ENCODE measurements at places on chromosomes 4 and X.
A peak's percentile ranks its signal among the peaks of the same experiment; 100 is the strongest.

- DNase-seq = no peak
Measured at GRCh38 chrX:37815366-37815765, 32.0 kb downstream of the DYNLT3 start.

GRCh38 chrX:15244421-15244820 lies 25.5 kb downstream of the ASB9 start:
- no peak for DNase-seq

GRCh38 chr4:27759611-27760575 lies 899.3 kb downstream of the STIM2 start:
- no peak for DNase-seq

DNA sequence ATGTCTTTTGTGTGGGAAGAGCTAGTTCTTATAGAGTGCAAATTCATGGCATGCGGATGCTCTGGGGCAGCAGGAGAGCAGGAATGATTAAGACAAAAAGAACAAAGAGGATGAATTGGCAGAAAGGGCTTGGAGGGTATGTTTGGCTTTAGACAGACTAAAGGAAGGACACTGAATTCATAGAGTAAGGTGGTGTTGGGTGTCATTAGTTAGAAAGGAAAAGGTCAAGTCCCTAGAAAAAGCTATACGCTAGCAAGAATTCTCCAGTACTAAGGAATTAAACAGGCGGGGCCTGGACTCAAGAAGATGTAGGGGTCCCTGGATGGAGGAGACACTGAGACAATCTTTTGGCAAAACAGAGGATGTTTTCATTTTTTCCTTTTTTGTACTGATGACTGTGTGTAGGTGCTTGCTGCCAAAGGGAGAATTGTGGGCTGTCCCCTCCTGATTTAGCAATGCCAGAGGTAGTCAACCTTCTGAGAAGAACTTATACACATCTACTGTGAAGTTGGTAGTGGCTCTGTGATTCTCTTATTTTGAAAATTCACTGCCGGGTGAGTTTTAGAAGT lies 391.0 kb downstream of the SPRY1 start:
- no peak for DNase-seq

DNA sequence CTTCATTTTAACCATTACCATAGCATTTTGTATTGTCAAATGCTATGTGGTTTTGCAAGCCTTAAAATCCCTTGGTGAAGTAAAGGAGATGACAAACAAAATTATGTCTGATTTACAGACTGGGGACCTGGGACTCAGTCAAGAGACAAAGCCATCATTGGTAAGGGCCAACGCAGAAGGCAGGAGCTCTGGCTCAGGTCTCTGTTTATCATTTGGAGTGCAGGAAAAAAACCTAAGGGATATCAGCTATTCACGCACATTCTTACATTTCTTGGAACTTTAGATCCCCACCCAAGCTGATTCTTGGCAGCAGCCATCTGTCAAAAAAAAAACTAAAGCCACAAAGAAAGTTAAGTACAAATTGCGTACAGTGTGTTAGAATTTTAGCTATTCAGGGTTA lies 731.9 kb downstream of the STPG2 start:
- no peak for DNase-seq

DNA sequence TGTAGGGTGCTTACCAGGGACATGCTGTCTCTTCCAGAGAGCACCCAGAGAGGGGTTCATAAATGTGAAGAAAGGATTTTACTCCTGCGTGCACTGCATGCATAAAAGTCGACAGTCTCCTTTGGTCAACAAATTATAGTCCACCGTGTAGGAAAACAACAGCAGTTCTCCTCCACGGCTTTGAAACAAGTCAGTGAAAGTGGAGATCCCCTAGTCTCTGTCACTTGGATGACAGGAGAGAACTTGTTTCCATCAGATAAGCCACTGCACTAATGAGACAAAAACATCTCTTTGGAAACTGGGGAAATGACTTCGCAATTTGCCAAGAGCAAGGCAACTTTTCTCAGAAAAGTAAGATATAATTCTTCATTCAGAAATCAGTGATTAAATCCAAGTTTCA lies 9.7 kb downstream of the UNC5C start:
- DNase-seq = no peak

- no peak for DNase-seq
Measured at GRCh38 chrX:33204889-33205288, 6.5 kb downstream of the DMD start.

DNA sequence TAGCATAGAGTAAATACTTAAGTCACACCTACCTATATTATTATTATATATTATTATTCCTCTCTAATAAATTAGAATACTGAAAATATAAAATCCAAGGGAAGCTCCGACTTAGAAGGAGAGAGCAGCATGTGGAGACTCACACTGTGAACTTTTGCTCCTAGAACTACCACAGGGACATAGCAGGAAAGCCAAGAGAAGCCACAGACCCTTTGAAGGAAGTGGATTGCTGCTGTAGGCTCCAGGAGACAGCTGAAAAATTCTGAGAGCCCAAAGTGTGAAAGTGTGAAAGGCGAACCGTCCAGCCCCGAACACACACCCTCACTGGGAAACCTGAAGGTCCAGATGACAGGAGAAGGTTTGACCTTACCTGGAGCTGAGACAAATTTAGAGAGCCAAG lies 177.0 kb downstream of the FAM13A start:
- no peak for DNase-seq

GRCh38 chr4:78356251-78356786 lies 195.3 kb upstream of the ANXA3 start:
- no peak for DNase-seq

GRCh38 chrX:19613645-19614323 lies 98.5 kb upstream of the MAP3K15 start:
- DNase-seq = no peak

DNA sequence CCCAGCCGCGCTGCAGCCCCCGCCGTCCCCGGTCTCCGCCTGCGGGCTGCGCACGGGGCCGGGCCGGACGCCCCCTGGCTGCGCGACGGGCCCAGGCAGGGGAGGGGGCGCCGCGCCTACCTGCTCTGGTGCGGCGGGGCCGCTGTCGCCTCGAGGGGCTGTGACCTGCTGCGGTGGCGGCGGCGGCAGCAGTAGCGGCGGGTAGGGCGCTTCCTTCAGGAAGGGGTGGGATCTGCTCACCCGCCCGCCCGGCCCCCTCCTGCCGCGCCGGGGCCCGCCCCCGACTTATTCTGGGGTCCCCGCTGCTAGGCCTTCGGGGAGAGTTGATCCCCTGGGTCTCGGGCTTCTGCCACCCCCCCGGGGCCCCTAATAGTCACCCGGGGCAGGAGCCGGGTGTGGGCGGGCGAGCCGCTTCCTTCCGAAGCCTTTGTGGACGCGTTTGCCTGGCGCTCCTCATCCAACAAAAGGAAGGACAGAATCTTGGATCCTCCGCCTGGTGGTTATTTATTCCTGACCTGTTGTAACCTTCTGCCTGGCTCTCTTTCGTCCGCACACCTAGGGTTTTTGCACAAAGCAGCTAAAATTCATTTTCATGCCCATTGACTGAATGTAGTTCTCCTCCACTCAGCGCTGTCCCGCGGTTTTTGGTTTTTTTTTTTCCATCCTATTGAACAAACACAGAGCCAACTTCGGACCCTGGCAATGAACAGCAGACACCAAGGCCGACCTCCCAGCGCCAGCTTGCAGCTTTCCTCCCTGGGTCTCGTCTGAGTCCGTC lies at the start of gene TMEM150C:
Gene TMEM150C, minus strand, starts transcription at position 203 of the 778 bp plus-strand sequence. CDS start 57,331 bp downstream, outside the sequence.
- peak; percentile 53 for DNase-seq

- DNase-seq = no peak
Measured at GRCh38 chr4:137968956-137969678, 273.0 kb downstream of the SLC7A11 start.
